Suprapubic skin (tissue), 4 donors: ENCODE measurements at places on chromosomes 5 and 9. TPM values are rescaled to one million over a fixed set of nuclear protein-coding genes. Genes with fewer than 3 reads are reported as not detected.

GRCh38 chr5:34833976-34834793 is 4.8 kb upstream of the TTC23L start:
- DNase-seq: no peak

GRCh38 chr9:27564670-27565069 is 8.6 kb downstream of the C9orf72 start:
- DNase-seq: no peak

- no peak for DNase-seq
These were observed 11.0 kb downstream of the GFI1B start for GRCh38 chr9:132989414-132989996.

Gene NIM1K
- total RNA-seq: 0.45 TPM

Gene NUTM2F
- not detected for total RNA-seq

DNA sequence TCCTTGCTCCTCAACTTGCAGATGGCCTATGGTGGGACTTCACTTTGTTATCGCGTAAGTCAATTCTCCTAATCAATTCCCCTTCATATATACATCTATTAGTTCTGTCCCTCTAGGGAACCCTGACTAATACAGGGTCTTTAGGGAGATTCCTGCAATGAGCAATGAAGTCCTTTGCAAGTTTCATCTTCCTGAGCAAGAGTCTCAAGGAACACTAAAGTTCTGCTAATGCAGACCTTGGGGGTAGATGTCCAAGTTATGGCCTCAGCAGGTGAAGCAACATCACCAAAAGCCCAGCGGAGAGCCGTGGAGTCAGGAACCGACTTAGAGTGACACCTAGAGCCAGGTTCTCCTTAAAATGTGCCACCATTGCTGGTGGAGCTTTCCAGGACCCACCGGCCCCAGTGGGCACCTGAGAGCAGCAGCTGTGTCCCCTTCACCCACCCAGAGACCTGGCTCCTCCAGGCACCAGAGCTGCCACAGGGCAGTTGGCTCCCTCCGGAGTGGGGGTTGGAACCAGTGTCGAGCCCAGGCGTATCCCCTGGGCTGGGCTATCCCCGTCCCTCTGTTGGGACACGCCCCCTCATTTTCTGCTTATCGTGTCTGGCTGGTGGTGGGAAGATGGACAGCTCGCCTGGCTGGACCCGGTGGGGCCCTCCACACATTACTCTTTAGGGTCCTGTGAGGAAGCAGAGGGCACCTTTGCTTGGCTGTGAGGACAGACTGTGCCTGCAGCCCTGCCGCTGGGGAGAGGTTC is 10.9 kb upstream of the FCN1 start:
- DNase-seq: no peak

GRCh38 chr5:2415678-2416077 is 335.8 kb downstream of the IRX2 start:
- DNase-seq: no peak

- no peak for DNase-seq
These were observed 55.6 kb downstream of the S1PR3 start for GRCh38 chr9:89046832-89047231.

DNA sequence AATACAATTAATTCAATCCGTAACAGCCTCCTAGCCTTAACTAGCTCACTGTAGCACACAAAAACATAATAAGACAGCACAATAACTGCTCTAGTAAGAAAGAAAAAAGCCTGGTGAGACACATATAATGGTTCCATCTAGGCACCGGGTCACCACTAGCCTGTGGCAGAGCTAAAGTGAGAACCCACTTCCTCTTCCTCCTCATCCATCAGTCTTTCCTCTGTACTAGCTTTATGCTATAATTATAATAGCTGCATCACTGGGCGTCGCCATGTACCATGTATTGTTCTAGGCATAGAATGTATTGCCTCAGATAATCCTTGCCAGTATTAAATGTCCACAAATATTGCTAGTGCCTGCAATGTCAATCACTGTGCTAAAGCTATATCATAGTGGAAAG is 23.1 kb downstream of the ADRB2 start:
- DNase-seq: no peak

DNA sequence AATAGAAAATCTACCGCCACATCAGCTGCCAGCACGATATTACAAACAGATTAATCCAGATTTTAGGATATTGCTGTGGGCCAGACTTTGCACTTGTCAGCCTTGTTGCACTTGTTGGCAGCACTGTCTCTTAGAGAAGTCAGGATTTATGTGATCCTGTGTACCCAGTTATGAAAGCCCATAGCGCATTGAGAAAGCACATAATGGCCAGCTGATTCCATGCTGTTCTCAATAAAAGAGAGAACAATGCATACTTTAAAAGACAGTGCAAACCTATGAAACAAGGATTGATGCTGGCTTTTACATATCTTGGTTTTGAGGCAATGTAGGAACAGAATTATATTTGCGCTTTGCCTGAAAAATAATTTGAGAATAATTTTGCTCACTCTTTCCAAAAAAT is 140.8 kb downstream of the CEP120 start:
- DNase-seq: no peak

Gene WDR38
- not detected for total RNA-seq

DNA sequence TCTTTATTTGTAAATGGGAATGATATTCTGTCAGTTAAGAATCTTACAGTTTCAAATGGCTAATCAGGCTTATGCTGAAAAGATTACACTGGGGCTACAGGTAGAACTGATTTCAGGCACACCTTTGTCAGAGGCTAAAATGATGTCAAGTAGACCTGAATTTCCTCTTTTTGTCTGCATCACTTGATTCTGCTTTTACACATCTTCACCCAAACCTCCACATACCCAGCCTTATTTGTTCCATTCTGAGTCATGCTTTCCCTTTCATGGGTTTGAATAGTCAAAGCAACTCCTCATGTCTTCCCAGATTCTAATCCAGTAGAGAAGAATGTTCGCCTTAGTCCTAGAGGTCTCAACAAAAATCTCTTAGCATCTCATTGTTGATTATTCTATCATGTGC is 156.4 kb downstream of the CWC27 start:
- DNase-seq: no peak

DNA sequence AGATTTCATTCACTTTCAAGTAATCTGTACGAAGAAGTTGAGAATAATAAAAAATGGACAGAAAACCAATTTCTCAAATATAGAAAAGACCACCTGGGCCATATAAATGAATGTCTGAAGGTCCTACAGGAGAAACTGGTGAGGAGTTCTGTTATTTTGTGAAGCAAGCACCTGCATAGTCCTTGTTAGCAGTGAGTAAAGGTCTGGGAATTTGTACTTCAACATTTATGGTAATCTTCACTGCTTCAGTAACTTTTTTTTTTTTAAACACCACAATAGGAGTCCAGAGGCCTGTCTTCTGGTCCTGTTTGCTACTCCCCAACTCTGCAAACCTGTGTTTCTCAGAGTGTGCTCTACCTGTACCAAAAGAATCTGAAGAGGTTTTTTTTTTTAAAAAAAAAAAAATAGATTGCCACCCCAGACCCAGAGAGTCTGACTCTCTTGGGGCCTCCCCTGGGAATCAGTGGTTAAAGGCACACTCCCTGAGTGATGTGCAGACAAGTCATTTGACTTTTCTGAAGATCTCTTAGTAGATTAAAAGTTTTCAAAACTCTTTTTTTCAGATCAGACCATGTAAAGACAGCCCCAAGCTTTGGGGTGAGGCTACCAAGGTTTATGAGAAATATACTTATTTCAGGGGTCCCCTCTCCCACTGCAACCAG is 55.5 kb downstream of the FAM81B start:
- DNase-seq: no peak
